ENCODE measurements at places on chromosomes 6 and 20. TPM values are rescaled to one million over a fixed set of nuclear protein-coding genes. Genes with fewer than 3 reads are reported as not detected.

DNA sequence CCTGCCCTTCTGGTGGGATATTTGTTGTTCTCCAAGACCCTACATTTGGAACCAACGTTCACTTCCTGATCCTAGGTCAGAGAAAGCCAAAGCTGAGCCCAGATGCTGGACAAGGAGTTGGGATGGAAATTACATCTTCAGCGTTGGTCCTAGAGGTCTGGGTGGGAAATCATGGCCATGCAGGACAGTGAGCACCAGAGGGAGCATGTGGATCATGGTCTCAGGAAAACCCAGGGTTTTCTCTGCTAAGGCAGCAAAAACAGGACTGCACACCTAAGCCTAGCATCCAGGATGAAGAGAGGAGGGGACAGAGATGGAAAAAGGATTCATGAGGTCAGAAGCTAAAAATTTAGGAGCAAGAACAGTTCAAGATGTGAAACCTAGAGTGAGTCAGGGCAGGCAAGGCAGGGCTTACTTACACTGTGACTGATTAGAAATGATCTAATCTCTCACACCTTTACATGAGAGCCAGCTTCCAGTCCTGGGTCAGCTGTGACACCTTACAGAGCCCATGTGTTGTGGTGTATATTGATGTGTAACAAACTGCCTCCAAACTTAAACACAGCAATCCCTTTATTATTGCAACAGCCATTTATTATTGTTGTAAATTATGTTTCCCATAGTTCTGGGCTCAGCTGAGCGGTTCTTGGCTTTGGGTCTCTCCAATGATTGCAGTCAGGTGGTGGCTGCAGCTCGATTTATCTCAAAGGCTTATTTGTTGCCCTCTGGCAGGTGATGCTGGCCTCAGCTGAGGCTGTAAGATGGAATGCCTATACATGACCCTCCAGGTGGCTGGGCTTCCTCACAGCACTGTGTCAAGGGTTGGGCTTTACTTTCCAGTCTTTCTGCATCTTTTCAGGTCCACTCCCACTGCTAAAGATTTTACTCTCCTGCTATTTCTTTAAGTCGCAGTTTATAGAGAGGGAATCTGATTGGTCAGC is 6.5 kb downstream of the C20orf202 start:
- H3K4me3 ChIP-seq: no peak overlapping the region
- no peak overlapping the region for H3K27ac ChIP-seq
- H3K36me3 ChIP-seq: no peaks in the 10 kb centered on the region
- DNase-seq: no peak

The HLA-DMB gene
- total RNA-seq: 3.1 TPM

DNA sequence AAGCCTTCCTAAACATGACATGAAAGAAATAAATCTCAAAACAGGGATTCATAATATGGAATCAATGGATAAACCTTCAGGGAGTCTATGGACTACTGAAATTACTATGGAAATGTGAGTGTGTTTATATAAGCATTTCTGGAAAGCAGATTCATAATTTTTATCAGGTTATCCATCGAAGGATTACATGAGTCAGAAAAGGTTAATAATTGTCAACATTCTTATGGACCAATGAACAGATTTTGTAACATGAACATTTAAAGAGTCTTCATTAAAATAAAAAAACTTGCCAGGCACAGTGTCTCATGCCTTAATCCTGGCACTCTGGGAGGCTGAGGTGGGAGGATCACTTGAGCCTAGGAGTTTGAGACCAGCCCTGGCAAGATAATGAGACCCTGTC is 84.8 kb downstream of the AHI1 start:
- DNase-seq: no peak
- H3K27ac ChIP-seq: no peak overlapping the region
- H3K36me3 ChIP-seq: no peaks in the 10 kb centered on the region
- no peak overlapping the region for H3K4me3 ChIP-seq

DNA sequence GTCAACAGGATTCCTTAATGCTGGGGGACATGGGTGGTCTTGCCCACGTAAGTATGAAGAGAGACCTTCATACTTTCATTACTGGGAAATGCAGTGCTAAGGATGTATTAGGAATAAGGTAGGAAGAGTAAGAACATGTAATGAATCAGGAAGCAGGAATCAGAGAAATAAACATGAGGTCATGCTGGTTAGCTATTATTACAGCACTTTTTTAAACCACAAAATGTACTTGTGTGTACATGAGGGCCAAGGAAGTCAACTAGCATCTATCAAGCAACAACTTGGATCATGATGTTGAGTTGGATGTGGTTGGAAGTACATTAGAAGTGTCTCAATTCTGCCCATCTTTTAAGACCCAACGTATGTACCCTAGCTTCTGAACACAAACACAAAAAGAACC is 63.5 kb upstream of the E2F3 start:
- H3K4me3 ChIP-seq: no peak overlapping the region
- H3K36me3 ChIP-seq: no peaks in the 10 kb centered on the region
- DNase-seq: no peak
- H3K4me1 ChIP-seq: no peaks in the 10 kb centered on the region
- H3K27me3 ChIP-seq: no peaks in the 10 kb centered on the region

GRCh38 chr6:38518511-38519304 is 121.0 kb downstream of the BTBD9 start:
- no peaks in the 10 kb centered on the region for H3K36me3 ChIP-seq
- DNase-seq: no peak
- no peak overlapping the region for H3K27ac ChIP-seq
- no peaks in the 10 kb centered on the region for H3K27me3 ChIP-seq

The ERVFRD-1 gene
- 0.12 TPM for total RNA-seq

The KIF6 gene
- 0.42 TPM for total RNA-seq

DNA sequence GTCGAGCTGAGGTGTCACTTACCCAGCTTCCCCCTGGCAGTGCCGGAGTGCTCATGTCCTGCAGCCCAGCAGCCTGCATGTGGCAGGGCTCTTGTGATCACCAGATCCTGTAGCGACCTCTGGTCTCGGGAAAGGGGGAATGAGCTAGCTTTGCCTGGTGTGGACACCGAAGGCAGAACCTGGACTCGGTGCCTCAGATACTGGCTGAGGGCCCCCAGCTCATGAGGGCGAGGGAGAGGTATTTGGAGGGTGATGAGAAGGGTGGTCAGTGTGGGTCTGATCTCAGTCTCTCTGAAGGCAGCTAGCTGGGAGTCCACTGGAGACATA is 26.3 kb downstream of the SUN5 start:
- no peaks in the 10 kb centered on the region for H3K4me1 ChIP-seq
- H3K27me3 ChIP-seq: no peaks in the 10 kb centered on the region
- H3K27ac ChIP-seq: no peak overlapping the region
- no peak overlapping the region for H3K4me3 ChIP-seq
- H3K36me3 ChIP-seq: no peaks in the 10 kb centered on the region
- no peak for DNase-seq

DNA sequence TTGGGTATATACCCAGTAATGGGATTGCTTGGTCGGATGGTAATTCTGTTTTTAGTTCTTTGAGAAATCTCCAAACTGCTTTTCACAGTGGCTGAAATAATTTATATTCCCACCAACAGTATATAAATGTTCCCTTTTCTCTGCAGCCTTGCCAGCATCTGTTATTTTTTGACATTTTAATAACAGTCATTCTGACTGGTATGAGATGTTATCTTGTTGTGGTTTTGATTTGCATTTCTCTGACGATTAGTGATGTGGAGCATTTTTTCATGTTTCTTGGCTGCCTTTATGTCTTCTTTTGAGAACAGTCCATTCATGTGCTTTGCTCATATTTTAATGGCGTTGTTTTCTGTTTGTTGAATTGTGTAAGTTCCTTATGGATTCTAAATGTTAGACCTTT is 641.6 kb downstream of the HACE1 start:
- no peak overlapping the region for H3K27ac ChIP-seq
- no peaks in the 10 kb centered on the region for H3K36me3 ChIP-seq
- no peak for DNase-seq
- H3K27me3 ChIP-seq: no peaks in the 10 kb centered on the region
- no peak overlapping the region for H3K4me3 ChIP-seq
- no peaks in the 10 kb centered on the region for H3K4me1 ChIP-seq

DNA sequence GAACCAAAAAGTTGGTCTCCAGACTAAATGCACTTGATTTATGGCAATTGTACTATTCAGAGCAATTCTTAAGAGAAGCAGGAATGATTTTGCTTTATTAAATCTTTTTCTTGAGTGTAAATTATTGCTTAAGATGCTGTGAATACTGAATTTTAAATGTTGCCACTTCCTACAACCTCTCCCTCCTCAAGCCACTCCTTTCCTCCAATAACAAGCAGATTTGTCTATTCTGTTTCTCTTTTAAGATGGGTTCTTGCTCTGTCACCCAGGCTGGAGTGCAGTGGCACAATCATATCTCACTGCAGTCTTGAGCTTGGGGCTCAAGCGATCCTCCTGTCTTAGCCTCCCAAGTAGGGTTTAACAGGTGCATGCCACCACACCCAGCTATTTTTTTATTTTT is 65.3 kb downstream of the SESN1 start:
- no peaks in the 10 kb centered on the region for H3K36me3 ChIP-seq
- DNase-seq: no peak
- no peaks in the 10 kb centered on the region for H3K27me3 ChIP-seq
- H3K27ac ChIP-seq: no peak overlapping the region
- no peak overlapping the region for H3K4me3 ChIP-seq
